GM12892 (cell line): ENCODE measurements at places on chromosomes 3 and 15.
A peak's percentile ranks its signal among the peaks of the same experiment; 100 is the strongest.

- DNase-seq: no peak
Observed at GRCh38 chr3:46953234-46954010, 23.1 kb downstream of the CCDC12 start.

- DNase-seq: no peak
Observed at GRCh38 chr15:79003301-79003700, 58.5 kb upstream of the CTSH start.

DNA sequence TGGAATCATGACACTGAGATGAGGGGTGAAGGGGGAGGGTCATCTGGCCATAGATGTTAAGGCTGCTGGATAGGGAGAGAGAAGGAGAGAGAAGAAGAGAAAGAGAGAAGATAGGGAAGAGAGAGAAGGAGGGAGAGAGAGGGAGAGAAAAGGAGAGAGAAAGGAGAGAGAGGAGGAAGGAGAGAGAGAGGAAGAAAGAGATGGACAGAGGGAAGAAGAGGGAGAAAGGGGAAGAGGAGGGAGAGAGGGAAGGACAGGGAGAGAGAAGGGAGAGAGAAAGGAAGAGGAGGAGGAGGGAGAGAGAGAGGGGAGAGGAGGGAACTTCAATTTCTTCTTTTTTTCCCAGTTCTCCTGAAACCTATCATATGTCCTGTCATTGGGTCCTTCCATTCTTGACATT is 15.1 kb upstream of the RBP1 start:
- DNase-seq: no peak

DNA sequence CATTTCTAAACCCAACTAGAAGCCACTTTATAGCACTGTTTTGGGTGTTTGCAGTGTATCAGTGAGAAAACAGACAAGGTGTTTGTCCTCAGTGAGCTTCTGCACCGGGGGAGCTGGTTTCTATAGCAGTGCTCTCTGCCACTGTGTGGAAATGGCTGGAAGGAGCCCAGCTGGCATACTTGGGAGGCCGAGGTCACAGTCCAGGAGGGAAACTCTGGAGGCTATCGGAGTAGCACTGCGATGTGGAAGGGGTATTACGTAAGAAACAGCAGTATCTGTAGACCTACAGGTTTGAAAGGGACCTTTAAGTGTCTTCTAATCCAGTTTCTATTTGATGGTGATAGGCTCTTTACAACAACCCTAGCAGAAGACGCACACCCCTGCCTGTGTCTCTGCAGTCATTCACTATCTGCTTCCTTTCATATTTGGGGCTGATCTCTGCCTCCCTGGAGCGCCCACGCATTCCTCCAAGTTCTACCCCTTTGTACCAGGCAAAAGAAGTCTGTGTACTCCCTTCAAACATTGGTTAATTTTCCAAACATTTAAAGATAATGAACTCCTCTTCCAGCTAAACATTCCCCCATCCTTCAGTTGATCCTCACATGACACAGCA is 87.4 kb upstream of the ADAMTS17 start:
- no peak for DNase-seq

DNA sequence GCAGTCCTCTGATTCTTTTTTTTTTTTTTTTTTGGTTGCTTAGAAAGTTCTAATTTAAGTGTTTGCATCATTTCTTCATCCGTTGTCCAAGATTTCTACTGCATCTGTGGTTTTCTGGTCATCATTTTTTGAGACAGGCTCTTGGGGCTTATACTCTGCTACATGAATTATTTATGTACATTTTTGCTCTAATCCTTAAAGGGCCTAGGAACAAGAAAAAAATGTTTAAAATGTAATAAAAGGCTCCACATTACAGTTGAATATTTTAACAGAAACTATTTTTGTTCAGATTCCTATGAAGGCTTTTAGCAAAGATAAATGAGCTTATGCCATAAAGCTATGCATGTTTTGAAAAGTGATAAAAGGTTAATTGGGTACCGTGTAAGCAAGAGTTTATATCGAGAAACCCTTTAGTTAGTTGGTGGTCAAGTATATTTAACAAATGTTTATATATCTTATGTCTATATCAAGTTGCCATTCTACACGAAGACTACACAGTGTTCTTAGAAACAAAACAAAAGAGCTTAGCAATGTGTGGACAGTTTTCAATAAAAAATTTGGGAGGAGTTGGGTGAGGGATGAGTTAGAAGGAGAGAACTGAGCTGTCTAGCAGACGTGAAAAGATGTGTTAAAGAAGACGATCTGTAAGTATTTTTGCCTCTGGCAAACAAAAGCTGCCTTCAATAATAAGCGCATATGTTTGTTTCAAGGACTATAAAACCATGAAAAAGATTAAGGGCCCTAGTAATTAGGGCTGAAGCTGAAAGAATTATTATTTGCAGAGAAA is 563.6 kb upstream of the NAALADL2 start:
- no peak for DNase-seq

GRCh38 chr3:54045061-54045815 is 77.1 kb upstream of the CACNA2D3 start:
- DNase-seq: no peak

DNA sequence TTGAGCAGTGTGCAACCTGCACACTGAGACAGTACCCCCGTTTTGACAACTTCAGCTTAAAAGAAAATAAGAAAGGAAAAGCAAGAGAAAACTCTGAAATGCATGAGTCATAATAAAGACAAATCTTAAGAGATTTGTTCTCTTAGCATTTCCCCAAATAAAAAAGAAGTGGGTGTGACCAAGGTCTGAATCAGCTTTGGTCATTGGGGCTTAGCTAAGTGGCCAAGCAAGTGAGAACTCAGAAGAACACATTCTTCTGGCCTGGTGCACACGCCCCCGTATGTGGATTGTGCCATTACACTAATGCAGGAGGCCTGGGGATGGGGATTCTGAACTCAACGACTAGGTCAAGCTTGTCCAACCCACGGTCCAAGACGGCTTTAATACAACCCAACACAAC is 56.9 kb upstream of the PDZRN3 start:
- DNase-seq: no peak

GRCh38 chr3:174636451-174636850 is 222.7 kb upstream of the NAALADL2 start:
- no peak for DNase-seq

GRCh38 chr3:119783883-119784282 is 2.0 kb downstream of the NR1I2 start:
- DNase-seq: no peak

DNA sequence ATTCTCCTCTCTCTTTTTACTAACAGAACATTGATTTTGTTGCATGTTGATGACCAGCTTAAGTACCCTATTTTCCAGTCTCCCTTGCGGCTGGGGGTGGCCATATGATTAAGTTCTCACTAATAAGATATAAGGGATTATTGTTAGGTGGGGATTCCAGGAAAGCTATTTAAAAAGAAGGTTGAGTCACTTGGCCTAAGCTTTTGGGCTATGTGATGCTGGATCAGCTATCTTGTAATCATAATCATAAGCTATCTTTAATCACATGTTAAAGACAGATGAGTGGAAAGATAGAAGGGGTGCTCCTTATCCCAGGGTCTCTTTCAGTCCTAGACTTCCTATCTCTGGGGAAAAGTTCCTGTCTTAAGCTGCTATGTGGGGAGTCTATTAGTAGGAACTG is 59.9 kb downstream of the CGNL1 start:
- no peak for DNase-seq

GRCh38 chr3:50616003-50616769 is 765 bp upstream of the MAPKAPK3 start:
- peak; percentile 76 for DNase-seq
